ENCODE measurements at places on chromosomes 12 and 14.

DNA sequence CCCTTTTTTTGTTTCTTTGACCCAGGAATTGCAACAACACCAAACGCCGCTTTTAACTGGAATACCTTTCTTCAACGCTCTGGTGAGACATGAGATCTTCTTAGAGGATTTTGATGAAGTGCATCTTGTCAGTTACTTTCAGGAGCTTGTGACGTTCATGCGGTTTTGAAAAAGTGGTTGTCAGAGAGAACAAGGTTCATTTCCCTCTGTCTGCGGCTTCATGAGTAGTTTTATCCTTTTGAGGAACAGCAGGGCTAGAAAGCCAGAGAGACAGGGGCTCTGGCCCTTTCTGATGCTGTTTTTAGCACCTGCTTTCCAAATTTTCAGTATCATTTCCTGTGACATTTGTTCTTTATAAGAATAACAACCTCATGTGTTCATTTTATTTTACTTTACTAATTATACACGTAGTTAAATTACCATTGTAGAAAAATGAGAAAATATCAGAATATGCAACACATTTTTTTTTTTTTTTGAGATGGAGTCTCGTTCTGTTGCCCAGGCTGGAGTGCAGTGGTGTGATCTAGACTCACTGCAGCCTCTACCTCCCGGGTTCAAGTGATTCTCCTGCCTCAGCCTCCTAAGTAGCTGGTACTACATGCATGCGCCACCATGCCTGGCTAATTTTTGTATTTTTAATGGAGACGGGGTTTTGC, 61.8 kb downstream of the GLT1D1 start:
- DNase-seq = no peak

DNA sequence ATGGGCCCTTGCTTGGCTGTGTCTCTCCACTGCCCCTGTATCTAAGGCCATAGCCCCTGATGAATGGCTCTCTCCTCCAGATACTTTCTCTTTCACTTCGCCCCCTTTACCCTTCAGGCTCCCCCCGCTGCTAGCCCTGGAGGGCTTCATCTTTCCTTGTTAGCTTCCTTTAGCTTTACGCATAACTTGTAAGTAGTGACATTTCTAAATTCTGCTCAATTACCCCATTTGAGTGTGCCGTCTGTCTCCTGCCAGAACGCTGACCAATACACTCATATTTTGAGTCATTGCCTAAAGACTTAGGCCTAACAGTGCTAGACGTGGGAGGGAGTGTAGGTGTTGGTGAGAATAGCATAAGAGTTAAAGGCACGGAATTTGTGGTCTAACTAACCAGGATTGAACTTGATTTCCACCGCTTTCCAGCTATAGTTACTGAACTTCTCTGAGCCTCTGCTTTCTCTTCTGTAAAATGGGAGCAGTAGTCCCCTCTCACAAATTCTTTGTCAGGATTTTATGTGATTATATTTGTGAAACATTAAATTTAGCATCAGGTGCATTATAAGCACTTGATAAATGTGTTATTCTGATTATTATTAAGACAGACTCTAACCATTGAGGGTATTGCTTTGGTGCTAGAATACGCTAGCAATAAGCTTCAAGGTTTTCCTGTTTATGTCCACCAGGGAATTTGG, 129.3 kb downstream of the ZFP36L1 start:
- no peak for DNase-seq

DNA sequence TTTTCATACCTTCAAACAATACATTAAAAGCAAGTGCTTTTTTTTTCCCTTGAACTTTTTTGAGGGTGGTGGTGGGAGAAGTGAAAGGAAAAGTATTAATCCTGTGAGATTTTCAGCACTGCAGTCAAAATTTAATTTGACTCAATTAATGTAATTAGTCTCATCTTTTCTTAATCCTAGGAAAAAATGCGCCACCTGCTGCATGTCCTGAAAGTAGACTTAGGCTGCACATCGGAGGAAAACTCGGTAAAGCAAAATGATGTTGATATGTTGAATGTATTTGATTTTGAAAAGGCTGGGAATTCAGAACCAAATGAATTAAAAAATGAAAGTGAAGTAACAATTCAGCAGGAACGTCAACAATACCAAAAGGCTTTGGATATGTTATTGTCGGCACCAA, 52.2 kb downstream of the SPATA7 start:
- DNase-seq = no peak

GRCh38 chr14:21120686-21121085, 19.8 kb downstream of the TMEM253 start:
- DNase-seq = no peak

DNA sequence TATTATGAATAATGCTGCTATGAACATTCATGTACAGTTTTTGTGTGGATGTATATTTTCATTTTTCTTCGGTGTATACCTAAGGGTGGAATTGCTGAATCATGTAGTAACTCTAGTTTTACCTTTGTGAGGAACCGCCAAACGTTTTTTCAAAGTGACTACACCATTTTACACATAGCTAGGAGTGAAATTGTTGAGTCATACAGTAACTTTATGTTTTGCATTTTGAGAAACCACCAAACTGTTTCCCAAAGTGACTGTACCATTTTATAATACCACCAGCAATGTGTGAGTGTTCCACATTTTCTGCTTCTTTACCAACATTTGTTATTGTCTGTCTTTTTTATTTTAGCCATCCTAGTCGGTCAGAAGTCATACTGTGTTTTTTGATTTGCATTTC, 3.1 kb upstream of the TPH2 start:
- DNase-seq = no peak

- DNase-seq = no peak
These were observed 456.2 kb upstream of the MGAT4C start for GRCh38 chr12:86712425-86712843.

DNA sequence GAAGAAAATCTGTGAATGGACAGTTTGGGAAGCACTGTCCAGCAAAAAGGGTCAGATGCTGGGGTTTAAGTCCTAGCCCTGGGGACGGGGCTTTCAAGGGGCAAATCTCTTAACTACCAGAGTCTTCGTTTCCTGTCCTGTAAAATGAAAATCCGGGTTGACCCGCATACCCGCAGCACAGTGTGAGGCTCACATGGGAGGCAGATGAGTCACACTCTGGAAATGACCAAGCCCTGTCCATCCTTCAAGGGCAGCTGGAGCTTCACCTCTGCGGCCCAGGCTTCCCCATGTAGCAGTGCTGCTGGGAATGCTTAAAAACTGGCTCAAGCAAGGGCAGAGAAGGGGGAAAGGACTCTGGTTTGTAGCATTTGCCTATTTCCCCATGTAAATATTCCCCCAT, 19.0 kb downstream of the FAM181A start:
- no peak for DNase-seq

GRCh38 chr12:52087961-52088820, 8.7 kb downstream of the SMIM41 start:
- peak; percentile 41 for DNase-seq

DNA sequence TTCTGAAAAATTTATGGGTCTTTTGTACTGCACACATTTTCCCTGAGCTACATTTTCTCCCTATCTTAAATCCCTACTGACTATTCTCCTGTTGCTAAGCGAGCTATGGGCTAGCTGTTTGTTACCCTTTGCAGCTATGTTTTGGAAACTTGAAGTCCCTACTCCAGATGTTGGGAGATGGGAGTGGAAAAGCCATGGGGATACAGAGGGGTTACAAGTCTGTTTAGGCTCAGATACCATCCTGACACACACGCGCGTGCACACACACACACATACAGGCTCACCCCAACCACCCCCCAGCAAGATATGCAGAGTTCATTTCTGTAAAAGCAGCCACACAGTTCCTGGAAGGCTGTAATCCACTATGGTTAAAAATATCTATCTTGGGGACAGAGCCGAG, 15.8 kb downstream of the ATP5MC2 start:
- no peak for DNase-seq

- DNase-seq = no peak
These were observed 271.6 kb upstream of the RTL1 start for GRCh38 chr14:101174980-101175606.

DNA sequence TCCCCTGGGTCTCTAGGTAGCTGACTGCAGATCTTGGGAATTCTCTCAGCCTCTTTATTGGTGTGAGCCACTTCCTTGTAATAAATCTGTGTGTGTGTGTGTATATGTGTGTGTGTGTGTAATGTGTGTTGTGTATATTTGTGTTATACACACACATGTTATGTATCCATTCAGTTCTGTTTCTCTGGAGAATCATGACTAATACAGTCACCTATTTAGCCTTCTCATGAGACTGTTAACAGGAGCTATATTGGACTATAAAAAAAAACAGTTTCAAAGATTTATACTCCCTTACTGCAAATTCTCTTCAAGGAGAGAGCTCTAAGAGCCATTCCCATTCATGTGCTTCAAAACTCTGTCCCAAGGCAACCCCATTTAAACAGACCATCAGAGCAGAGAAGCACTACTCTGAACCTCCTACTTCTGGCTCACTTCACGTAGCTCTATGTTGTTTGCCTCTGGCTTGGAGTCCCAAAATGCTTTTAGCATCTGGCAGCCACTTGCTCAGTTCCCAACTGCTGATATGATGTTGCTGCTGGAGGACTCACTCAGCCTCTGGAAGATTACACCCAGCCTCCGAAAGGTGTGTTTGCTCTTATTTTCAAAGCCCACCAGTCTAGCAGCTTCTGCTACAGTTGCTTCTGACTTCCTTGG, 48.7 kb upstream of the KITLG start:
- no peak for DNase-seq

DNA sequence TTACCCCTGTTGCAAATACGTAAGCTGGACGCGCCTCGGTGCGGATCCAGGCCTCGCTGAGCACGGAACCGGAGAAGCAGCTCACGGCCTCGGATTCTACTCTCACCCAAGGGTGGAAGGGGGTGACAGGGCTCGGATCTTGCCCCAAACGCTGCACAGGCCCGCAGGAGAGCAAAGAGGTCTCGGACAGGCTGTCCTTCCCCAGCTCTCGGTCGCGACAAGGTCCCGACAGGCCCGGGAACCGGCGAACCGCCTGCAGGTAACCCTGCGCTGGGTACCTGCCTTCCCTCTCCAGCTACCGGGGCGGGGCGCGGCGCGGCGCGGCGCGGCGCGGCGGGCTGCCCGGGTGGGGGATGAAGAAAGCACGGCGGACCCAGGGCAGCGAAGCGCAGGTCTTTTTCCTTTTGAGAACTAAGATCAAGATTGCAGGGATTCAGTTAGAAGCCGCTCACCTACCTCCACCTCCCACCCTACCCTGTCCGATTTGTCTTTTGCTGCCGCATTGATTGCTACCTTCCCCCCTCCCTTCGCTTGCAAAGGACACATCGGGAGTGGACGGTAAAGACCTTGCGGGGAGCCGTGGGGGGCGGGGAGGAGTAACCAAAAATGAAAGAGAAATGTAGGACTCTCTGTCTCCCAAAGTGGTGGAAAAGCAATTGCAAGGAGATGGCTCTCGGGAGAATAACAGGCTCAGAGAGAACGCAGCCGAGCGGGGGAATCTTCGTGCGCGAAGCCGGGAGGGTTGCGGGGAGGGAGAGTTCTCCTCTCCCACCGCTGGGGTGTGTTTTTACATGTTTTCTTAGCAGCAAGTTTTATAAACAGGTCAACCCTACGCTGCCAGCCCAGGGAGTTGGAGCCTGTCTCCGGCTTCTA, 8.4 kb upstream of the TBX3 start:
- DNase-seq = no peak

- no peak for DNase-seq
These were observed 12.2 kb upstream of the PPP1R13B start for GRCh38 chr14:103859416-103860202.

GRCh38 chr12:104282109-104282508, 21.4 kb upstream of the EID3 start:
- no peak for DNase-seq

DNA sequence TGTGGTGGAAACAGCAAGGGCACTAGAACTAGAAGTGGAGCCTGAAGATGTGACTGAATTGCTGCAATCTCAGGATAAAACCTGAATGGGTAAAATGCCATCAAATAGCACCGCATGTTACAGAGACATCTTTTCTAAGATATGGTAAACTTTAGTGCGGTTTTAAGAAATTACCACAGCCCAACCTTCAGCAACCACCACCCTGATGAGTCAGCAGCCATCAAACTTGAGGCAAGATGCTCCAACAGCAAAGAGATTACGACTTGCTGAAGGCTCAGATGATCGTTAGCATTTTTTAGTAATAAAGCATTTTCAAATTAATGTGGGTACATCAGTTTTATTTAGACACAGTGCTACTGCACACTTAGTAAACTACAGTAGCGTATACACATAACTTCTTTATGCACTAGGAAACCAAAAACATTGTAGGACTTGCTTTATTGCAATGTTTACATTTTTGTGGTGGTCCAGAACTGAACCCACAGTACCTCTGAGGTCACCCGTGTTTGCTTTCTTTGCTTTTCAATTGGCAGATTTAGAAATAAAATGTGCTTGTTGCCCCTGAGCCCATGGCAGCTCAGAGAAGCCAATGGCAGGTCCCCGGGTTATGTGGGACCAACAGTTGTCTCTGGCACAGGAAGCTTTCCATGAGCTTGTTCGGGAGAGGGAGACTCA, 15.9 kb downstream of the GOLGA3 start:
- DNase-seq = no peak

DNA sequence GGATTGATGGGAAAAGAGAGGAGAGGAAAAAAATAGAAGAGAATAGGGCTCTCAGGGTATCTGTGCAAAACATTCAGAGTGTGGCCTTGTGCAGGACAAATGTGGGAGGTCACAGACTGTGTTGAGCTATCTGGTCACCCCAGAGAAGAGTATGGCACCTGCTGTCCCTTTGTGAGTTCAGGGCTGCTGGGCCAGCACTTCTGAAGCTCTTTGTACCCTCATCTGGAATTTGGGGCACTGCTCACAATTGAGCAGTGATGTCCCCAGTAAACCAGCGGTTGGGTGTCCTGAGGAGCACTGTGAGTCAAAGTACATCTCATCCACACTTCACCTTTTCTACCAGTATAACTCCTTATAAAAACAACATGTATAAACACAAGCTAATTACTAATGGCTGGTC, 2.6 kb upstream of the KRT81 start:
- DNase-seq = peak; percentile 32

GRCh38 chr14:54572316-54572715, 5.4 kb downstream of the SAMD4A start:
- DNase-seq = no peak

GRCh38 chr14:55333711-55334485, 62.7 kb downstream of the FBXO34 start:
- no peak for DNase-seq

GRCh38 chr14:94689985-94690400, 77.8 kb downstream of the SERPINA3 start:
- DNase-seq = no peak

- DNase-seq = no peak
These were observed 61.9 kb downstream of the DCAF5 start for GRCh38 chr14:69091006-69091405.

DNA sequence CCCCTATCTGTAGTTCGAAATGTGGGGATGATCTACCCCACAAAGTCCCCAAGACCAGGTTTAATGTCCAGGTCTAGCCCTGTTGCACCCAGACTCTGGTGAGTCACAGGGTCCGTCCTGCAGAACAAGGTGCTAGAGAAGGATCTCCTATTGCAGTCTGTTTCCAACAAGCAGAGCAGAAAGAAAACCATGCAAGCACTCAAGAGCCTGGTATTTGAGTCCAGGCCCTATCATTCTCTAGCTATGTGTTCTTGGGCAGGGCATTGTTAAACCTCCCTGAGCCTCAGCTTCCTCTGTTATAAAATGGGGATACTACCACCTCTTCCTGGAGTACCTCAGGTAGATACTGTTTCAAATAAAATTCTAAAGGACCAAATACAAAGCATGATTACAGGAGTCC, 24.4 kb downstream of the MAP3K9 start:
- no peak for DNase-seq

GRCh38 chr14:51846631-51847488, 13.6 kb upstream of the GNG2 start:
- DNase-seq = peak; percentile 87

- DNase-seq = no peak
These were observed 37.1 kb downstream of the CHGA start for GRCh38 chr14:92959761-92960680.

- no peak for DNase-seq
These were observed 64.5 kb upstream of the VASH1 start for GRCh38 chr14:76696791-76697190.
